ENCODE measurements at places on chromosomes 2 and 18. TPM values are rescaled to one million over a fixed set of nuclear protein-coding genes. Genes with fewer than 3 reads are reported as not detected.

The IL36RN gene
- not detected for total RNA-seq

The SH3RF3 gene
- total RNA-seq: 2.5 TPM

The DYNAP gene
- not detected for total RNA-seq

The MDH1 gene
- total RNA-seq: 235 TPM

The RBM45 gene
- 12.0 TPM for total RNA-seq

The TMEM200C gene
- total RNA-seq: not detected

The PCARE gene
- total RNA-seq: not detected

The TRIM54 gene
- total RNA-seq: 0.33 TPM

The POTEI gene
- not detected for total RNA-seq

The APLF gene
- total RNA-seq: 2.4 TPM

The ALPG gene
- total RNA-seq: not detected

The KANSL1L gene
- total RNA-seq: 3.7 TPM

The PTPRN gene
- 2.5 TPM for total RNA-seq

Measured in activated naive CD8-positive, alpha-beta T cell treated with anti-CD3 and anti-CD28 coated beads for 36 hours (primary cell).